EL (cell line): ENCODE measurements at places on chromosomes 13 and 19.
A peak's percentile ranks its signal among the peaks of the same experiment; 100 is the strongest.

- no peak for DNase-seq
Observed at GRCh38 chr13:51723529-51723928, 80.4 kb downstream of the DHRS12 start.

DNA sequence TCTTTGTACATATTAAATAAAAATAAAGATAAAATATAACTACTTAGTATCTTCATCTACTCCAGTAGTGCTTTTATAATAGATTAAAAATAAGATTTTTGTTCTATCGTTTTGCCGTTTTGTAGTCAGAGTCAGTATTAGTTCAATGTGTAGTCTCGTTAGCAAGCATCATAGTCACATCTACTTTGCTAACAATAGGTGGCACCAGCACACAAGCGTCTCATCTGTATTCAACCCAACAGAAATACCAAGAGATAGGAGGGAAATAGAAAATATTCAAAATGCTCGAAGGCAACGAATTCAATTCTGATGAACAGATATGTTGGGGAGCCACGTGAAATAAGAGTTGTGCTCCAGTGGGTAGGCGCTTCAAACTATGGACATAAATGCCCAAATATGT, 21.4 kb upstream of the MICU2 start:
- DNase-seq = peak; percentile 30

GRCh38 chr13:46490129-46490528, 62.8 kb upstream of the LRCH1 start:
- DNase-seq = no peak

DNA sequence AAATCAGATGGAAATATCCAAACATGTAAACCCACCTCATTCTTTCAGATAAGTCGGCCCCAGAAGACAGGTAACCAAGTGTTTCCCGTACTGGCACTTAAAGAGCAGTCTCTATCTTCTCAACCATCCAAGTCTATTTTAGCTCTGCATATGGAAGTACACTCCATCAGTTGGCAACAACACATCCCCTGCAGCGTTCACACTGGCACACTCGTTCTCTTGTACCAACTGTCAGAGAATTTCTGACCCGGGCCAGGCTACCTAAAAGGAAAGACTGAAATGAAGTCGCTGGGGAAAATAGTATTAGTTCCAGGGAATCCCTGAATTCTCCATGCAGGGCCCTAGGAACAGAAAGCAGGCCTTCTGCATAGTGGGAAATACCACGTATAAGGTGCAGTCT, 109.3 kb downstream of the RXFP2 start:
- DNase-seq = no peak

GRCh38 chr13:94859278-94859691, 146.9 kb upstream of the SOX21 start:
- no peak for DNase-seq

DNA sequence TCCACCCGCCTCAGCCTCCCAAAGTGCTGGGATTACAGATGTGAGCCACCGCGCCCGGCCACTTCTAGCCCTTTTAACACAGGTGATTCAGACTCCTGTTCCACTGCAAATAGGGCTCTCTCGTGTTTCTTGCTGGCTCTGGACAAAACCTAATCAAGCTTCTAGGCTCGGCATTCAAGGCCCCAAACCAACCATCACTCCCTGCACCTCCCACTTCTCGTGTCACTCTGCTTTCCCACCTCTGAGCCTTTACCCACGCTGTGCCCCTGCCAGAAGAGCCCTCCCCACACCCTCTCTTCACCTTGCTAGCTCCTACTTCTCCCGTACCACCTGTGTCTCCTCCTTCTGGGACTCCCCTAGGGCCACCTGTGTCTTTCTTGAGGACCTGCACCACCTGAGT, 19.8 kb downstream of the KANK2 start:
- DNase-seq = no peak

DNA sequence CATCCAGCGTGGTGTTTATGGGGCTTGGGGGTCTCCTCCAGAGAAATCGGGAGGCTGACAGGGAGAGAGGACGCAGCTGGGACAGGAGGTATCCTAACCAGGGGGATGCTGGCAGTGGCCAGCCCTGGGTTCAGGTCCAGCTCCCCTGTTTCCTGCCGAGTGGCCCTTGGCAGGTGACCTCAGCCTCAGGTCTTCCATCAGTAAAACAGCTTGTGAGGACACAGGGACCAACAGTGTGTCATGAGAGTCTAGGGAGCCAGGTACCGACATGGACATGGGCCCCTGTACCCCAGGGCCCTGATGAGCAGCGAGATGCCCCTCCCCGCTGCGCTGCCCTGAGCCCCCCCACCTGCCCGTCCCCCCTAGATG, 19.6 kb downstream of the EVI5L start:
- no peak for DNase-seq

GRCh38 chr13:75986818-75987217, 350.7 kb downstream of the LMO7 start:
- no peak for DNase-seq

- DNase-seq = peak; percentile 56
Observed at GRCh38 chr19:16571283-16571682, 932 bp downstream of the SLC35E1 start.

GRCh38 chr19:42345191-42345812, 19.9 kb downstream of the MEGF8 start:
- no peak for DNase-seq

GRCh38 chr13:48431431-48431830, 18.5 kb upstream of the LPAR6 start:
- peak; percentile 36 for DNase-seq

DNA sequence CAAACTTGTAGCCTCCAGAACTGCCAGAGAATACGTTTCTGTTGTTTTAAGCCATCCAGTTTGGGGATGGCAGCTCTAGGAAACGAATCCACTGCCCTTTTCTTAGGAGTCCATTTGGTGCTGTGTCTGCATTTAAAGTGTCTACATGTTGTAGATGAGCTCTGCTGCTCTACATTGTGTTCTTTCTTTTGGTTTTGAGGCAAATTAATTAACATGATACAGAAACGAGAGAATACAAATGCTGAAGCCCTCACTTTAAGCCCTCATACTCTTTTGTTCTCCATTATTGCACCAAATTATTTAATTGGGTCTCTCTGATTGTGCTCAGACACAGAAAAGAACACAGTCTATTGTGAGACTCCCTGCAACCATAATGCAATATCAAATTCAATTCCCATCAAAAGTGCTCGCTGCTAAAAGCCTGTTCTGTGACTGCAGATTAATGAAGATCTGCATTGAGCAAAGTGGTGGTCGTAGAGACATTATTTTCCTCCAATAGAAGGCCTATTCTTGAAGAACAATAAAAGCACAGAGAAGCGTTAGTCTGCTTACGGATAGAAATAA, 166.3 kb upstream of the SOX21 start:
- DNase-seq = no peak

- no peak for DNase-seq
Observed at GRCh38 chr13:22735011-22735995, 445.5 kb upstream of the SGCG start.

- no peak for DNase-seq
Observed at GRCh38 chr19:34325981-34326787, 38.8 kb upstream of the GPI start.

DNA sequence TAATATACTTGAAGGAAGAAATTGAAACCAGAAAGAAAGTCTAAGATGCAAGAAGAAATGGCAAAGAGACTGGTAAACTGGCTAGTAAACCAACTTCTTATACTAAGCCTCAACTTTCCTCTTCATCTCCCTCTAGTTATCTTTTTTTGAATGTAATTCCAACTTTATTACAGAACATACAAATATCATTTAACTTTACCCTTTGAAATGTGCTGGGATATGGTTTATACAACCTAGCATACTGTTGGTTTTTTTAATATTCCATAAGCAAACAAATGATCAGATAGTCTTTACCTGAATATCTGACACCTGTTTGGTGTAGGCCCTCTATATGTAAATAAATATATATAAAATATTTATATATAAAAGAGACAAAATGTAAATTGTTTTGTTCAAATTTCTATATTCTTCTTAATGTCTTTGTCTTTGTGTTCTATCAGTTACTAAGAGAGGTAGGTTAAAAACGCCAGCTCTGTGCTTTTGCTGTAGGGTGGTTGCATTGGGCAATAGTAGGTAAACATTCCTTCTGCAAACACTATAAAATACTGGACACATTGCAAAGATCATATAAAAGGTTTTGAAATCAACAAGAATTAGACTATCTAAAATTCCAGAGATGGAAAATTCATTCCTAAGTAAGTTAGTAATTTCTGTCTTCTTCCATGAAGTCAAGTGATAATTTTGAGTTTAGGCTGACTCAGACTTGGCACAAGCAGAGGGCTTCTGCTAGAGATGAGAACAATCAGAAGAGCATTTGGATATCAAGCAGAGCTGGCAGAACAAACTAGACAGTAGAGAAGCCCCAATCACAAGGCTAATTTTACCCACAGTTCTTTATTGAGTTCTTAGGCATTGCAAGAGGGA, 383.3 kb downstream of the RFC3 start:
- peak; percentile 86 for DNase-seq

DNA sequence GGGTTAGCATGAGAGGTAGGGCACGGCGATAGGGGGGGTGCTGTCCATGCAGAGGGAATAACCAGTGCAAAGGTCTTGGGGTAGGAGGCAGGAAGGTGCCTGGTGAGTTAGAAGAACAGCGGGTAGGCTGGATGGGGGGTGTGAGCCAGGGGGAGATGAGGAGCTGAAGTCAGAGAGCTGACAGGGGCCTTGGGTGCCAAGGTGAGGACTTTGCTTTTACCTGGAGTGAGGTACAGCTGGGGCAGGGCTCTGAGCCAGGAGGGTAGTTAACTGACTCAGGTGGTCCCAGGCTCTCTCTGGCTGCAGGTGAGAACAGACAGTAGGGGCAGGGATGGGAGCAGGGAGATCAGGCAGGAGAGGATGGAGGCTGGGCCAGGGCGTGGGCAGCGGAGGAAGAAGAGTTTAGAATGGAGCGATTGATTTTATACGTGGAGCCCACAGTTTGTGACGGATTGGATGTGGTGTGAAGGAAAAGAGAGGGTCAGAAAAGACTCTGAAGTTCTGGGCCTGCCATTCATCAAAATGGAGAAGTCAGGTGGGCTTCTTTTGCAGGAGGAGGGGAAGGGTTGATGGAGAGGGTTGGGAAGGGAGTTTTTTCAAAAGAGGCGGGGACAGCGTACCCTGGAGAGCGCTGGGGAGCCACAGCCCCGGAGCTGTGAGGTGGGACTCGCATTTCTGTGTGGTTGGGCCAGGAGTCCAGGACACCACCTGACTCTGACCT, 1.2 kb upstream of the GRAMD1A start:
- DNase-seq = no peak

GRCh38 chr19:51779181-51779580, 15.8 kb upstream of the FPR3 start:
- DNase-seq = no peak

- DNase-seq = no peak
Observed at GRCh38 chr13:22447132-22447886, 733.5 kb upstream of the SGCG start.

- DNase-seq = no peak
Observed at GRCh38 chr13:106276876-106277275, 258.6 kb downstream of the EFNB2 start.

- no peak for DNase-seq
Observed at GRCh38 chr13:78777976-78778375, 119.0 kb upstream of the OBI1 start.

DNA sequence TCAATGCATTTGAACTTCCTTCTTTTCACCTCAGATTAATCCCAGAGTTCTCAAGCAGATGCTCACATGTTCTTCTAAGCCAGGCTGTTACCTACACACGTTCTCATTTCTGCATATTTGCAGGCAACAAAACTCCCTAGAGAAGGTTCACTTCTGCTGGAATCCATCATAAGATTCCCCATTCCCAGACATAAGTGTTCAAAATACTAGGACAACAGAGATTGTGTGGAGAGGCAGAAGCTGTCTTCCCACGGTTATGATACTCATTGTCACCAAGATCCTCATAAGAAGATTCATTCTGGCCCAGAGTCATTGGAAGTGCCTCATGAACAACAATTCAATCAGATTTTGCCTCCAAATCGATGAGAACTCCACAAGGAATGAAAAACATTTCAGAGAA, 931.6 kb upstream of the MIR17HG start:
- DNase-seq = peak; percentile 17

DNA sequence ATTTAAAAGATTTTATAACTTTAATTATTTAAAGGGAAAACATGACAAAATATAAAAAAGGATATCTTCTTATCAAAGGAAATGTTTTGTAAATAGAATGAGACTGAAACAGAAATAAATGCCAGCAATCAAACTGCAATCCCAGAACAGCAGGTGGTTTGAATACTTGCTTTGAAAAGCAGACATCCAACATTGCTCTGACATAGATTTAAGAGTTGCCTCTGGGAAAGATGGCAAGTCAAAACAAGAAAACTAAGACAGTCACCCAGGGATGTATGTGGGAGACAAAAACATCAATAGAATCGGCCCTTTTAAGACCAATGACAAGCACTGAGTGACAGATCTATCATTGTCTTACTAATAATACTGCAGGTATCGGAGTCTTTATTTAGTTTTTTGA, 789.7 kb upstream of the GPC6 start:
- no peak for DNase-seq

DNA sequence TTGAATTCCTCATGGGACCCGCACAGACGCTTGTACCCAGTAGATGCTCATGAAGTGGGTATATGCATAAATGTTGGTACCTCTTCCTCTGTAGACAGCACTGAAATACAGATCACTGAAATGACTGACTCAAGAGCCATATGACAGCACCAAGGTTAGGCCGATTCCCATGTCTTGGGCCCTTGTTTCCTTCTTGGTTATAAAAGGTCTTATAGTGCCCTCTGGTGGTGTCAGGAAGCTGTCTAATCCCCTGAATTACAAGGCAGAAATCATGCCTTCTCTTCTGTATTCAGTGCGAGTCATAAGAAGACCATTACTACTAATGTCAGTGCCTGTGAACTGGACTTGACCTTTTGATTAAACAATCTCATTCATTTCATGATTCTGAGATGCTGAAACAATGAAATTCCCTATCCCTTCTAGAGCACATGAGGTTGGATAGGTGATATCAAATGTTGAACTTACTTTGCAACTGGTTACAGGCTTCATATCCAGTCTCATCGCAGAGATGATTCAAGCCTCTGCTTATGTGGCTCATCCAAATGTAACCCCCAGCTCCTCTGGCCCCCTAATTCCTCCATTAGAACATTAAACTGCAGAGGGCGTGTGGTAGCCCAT, 59.7 kb downstream of the SPATA13 start:
- DNase-seq = peak; percentile 81

GRCh38 chr13:96041326-96042110, 11.7 kb downstream of the UGGT2 start:
- no peak for DNase-seq
